GM12892 (cell line): ENCODE measurements at places on chromosomes 16 and 17.

GRCh38 chr17:38898812-38899348 is 26.5 kb upstream of the LASP1NB start:
- peak; percentile 97 for DNase-seq

DNA sequence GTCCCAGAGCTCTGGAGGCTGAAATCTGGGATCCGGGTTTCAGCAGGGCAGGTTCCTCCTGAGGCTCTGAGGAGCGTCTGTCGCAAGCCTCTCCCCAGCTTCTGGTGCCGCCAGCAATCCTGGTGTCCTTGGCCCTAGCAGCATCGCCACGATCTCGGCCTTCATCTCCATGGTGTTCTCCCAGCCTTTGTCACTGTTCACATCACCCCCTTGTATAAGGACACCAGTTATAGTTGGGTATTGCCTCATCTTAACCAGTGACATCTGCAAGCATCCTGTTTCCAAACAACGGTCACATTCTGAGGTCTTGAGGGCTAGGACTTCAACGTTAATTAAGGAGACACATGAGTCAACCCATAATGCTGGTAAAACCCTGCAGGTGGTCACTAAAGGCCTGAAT is 2.8 kb upstream of the PPP1R27 start:
- no peak for DNase-seq

GRCh38 chr17:80152081-80152702 is 5.3 kb upstream of the EIF4A3 start:
- DNase-seq, result no peak

GRCh38 chr16:11236461-11237254 is 19.3 kb downstream of the SOCS1 start:
- DNase-seq, result no peak

- no peak for DNase-seq
These were observed 23.9 kb downstream of the TMEM11 start for GRCh38 chr17:21190078-21190477.

DNA sequence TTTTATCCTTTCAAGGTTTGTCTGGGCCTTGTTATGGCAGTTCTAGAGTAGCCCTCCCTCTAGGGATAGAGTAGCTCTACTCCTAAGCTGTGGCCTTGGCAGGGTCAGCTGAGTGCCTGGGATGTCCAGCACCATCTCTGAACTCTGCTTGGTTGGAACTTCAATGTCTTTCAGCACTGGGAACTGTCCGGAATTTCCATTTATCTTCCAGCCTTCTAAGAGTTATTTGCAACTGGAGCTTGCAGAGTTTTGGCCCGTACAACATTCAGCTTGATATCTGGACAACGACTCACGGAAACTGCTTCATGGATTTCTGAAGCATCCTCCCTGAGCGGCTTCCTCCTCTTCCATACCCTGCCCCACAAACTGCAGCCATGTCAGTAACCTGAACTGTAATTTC is 22.9 kb downstream of the MMD start:
- DNase-seq, result no peak

GRCh38 chr16:65023802-65024201 is 98.1 kb downstream of the CDH11 start:
- DNase-seq, result no peak
